Germinal center (tissue), 1 donor: ENCODE measurements at places on chromosomes 3 and 15.

GRCh38 chr15:88571852-88572259, 25.4 kb upstream of the DET1 start:
- DNase-seq: no peak

DNA sequence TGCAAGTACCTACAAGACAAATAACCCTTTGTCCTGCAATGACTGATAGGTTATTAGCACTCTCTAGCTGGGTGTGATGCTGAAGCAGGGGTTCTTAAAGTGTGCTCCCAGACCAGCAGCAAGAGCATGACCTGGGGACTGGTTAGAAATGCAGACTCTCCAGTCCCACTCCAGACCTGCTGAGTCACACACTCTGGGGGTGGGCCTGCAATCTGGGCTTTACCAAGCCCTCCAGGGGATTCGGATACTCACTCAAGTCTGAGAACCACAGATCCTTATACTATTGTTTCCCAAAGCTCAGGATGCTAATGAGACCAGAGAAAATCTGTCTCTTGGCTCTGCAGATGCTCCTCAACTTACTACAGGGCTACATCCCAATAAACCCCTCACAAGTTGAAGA, 142.1 kb upstream of the RAD18 start:
- no peak for DNase-seq

DNA sequence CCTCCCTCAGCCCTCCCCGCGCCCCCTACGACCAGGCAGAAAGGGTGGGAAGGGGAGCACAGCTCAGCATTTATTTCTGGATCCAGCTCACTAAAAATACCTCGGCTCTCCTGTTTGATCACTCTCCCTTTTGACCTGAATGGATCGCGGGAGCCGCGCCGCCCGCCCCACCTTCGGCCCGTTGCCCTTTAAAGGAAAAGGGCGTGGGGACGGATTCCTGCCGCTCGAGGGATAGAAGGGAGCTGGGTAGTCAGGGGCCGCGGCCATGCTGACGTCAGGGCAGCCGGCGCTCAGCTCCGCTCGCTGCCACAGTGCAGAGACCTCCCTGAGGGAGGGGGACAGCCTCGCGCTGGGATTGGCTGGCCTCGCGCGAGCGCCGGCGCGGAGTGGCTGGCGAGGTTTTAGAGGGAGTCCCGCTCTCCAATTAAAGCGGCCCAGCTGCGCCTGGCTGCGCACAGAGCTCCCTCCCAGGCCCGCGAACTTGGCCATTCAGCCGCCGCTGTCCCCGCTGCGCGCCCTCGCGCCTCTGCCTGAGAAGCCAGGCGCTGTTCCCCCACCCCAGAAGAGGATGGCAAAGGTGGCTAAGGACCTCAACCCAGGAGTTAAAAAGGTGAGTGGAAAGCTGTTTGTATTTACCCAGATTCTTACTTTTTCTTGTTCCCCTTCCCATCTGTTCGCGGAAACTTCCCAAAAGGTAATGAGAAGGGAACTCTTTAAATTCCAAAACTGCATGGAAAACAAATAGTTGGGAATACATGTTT, at the start of gene LMCD1:
Gene LMCD1, plus strand, starts transcription at position 453 of the 761 bp plus-strand sequence. Its CDS starts 116 bp downstream, at position 569.
- DNase-seq: peak; percentile 93

GRCh38 chr3:197501879-197502620, 53.7 kb downstream of the BDH1 start:
- peak; percentile 74 for DNase-seq

DNA sequence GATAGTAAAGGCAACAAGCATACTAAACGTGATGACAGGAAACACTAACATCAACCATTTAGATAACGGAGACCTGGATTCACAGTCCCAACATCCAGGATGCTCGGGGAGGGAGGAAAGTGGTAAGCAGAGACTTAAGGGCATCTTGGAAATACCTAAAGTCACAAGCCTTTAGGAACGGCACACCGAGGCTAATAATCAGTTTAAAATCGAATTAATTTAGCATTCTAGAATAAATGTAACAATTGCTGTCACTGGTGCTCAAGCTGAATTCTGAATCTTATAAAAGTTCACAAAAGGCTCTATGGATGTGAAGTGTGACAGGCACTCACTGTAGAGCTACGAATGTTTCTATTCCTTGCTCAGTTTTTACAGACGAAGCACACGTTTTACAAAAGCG, 1.3 kb downstream of the CD47 start:
- no peak for DNase-seq

- no peak for DNase-seq
Observed at GRCh38 chr15:92391640-92392039, 2.0 kb upstream of the ST8SIA2 start.

GRCh38 chr3:101117465-101117864, 124.2 kb upstream of the ABI3BP start:
- DNase-seq: no peak

GRCh38 chr3:158381262-158381868, 189.6 kb upstream of the MLF1 start:
- no peak for DNase-seq

DNA sequence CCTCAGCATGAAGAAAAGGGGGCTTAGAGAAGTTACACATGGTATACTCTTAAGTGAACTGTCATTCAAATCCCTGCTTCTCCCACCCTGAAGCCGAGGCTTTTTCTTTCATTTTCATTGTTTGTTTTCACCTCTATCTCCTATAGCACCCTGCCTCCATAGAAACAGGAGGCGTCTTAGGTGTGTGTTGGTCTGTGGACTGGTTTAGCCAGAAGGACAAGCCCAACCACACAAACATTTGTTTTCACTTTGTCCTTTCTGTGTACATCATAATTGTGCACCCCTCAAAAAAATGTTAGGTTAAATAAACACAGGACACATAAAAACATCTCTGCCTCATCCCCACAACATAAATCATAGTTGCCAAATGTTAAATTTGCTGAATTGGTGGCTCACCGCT, 73.3 kb upstream of the UBE2E2 start:
- no peak for DNase-seq

DNA sequence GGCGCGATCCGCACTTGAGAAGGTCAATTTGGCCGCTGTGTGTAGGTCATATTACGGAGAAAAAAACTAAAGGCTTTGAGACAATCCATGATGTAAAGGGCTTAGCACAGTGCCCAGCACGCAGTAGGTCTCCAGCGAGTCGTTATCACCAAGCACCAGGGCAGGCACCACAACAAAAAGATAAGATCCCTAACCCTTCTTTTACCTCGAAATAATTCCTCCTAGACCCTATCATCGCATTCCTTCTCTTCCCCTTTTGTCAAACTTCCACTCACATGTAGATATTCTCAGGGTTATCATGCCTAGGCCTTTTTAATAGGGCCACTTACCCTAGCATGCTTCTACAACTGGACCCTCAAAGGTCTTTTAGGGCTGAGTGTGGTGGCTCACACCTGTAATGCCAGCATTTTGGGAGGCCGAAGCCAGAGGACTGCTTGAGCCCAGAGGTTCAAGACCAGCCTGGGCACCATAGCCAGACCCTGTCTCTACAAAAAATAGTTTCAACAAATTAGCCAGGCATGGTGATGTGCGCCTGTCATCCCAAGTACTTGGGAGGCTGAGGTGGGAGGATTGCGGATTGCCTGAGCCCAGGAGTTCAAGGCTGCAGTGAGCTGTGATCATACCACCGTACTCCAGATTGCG, 13.5 kb downstream of the ZNF774 start:
- DNase-seq: no peak

DNA sequence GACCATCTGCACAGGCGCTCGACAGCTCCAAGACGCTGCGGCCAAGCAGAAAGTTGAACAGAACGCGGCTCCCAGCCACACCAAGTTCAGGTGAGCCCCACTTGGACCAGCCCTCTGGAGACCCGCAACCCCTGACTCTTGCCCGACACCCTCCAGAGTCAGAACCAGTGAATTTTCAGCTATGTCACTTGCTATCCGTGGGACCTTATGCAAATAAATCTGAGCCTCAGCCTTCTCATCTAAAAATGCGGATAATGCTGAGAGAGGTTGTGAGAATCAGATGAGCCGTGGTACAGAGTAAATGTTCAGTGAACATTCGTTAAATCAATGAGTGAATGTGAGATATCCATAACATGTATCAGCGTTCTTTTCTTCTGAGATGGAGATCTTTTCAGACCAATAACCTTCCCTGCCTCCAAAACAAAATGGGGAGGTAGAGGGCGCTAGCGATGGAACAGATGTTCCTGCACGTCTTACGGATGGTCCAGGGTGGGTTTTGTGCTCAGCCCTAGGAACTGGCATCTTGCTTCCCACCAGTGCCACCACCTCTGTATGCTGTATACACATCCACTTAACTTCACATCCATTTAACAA, 524 bp downstream of the MRPS11 start:
- peak; percentile 15 for DNase-seq

DNA sequence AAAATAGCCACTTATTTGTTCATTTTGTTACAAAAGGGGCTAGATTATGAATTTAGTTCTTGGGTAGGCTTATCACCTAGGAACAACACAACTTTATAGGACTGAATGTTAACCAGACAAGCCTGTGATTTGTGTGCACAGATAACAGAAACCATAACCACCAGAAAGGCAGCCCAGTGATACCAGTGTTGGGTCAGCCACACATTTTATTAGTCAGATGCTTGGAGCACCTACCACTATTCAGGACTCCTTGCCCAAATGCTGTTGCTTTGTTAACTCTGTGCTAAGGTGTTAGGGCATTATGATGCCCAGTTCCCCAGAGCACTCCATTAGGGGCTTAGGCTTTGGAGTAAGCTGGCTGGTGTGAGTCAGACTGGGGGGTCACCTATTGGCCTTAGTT, 22.5 kb downstream of the PLCL2 start:
- no peak for DNase-seq

DNA sequence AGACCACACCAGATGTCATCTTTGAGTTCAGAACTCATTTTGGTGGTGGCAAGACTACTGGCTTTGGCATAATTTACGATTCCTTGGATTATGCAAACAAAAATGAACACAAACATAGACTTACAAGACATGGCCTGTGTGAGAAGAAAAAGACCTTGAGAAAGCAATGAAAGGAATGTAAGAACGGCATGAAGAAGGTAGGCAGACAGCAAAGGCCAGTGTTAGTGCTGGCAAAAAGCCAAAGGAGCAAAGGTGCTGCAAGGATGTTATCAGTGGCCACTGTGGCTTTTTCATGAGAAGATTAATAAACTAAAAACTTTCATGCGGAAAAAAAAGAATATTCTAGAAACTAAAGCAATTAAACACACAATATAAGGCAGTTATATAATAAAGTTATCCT, 21.9 kb downstream of the AAGAB start:
- DNase-seq: no peak

GRCh38 chr3:43770426-43771103, 79.8 kb downstream of the ABHD5 start:
- DNase-seq: no peak

GRCh38 chr3:135779024-135779423, 186.5 kb upstream of the PPP2R3A start:
- DNase-seq: no peak

- no peak for DNase-seq
Observed at GRCh38 chr3:9122732-9123364, 126.6 kb downstream of the SRGAP3 start.

- DNase-seq: no peak
Observed at GRCh38 chr3:127531821-127532220, 58.7 kb downstream of the TPRA1 start.

- no peak for DNase-seq
Observed at GRCh38 chr15:73078722-73079121, 26.5 kb downstream of the NEO1 start.

GRCh38 chr3:173699353-173699752, 301.8 kb downstream of the NLGN1 start:
- DNase-seq: no peak

DNA sequence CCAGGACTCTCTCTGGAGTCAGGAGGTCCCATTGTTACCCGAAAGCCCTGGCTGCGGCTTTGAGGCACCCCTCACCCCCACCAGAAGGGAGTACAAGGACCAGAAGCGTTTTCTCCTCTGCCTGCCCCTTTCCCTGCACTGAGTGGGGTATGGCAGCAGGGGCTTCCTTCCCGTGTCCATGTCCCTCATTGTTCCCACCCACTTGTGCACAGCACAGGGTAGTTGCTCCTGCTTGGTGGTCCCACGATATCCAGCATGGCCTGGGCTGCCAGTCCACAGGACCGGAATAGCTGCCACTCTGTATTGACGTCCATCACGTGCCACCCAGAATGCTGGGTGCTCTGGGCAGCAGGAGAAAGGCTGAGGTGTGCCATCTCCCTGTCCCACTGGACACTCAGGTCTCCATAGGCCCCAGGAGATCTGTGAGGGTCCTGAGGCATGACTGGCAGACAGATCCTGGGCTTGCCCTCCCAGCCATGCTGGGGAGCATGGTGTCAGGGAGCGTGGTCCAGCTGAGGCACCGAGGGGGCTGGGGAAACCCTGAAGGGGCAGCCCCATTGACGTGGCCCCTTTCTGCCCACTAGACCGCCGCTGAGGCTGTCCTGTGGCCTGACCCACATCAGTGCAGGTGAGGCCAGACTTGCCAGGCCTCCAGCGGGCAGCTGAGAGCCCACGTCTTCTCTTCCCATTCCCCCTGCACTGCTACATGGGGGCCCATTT, 45.3 kb upstream of the SEC22A start:
- no peak for DNase-seq

GRCh38 chr3:62122819-62123218, 250.5 kb downstream of the FEZF2 start:
- no peak for DNase-seq

GRCh38 chr3:125083776-125084175, 28.0 kb upstream of the HEG1 start:
- DNase-seq: no peak

GRCh38 chr15:47466357-47466756, 250.9 kb upstream of the SEMA6D start:
- DNase-seq: no peak

DNA sequence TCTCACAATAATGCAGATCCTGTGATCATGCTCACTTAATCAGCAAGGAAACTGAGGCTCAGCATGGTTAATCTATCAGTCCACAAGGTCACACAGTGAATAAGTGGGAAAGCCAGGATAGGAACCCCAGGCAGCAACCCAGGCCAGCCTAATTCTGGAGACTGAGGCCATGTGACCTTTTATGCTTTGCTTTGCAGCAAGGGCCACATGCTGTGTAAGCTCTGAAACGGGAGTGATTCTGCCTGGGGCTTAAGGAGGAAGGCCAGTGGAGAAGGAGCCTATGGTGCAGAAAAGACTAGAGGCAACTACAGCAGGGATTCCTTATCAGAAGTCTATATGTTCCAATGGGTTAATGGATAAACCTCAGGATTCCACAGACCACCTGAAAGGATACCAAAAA, 157.6 kb upstream of the PPP2R3A start:
- no peak for DNase-seq

GRCh38 chr3:10374311-10374710, 53.4 kb upstream of the SEC13 start:
- DNase-seq: no peak
